ENCODE measurements at places on chromosomes 3 and 15.

DNA sequence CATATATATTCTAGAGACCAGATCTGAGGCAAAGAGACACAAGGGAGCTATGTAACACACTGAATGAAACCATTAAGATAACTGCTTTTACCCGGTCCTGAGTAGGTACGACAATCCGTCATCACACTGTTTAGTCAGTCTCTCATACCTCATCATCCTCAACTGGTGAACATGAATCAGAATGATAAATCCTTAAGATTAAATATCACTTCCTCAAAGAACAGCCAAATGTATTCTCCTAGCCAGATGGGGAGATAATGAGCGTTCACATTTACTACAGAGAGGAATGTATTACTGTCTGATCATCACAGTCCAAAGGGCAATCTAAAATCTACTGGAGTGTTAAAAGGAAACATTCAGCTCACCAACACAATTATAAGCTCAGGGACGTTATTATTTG, 319.4 kb upstream of the STAC start:
- DNase-seq = no peak

DNA sequence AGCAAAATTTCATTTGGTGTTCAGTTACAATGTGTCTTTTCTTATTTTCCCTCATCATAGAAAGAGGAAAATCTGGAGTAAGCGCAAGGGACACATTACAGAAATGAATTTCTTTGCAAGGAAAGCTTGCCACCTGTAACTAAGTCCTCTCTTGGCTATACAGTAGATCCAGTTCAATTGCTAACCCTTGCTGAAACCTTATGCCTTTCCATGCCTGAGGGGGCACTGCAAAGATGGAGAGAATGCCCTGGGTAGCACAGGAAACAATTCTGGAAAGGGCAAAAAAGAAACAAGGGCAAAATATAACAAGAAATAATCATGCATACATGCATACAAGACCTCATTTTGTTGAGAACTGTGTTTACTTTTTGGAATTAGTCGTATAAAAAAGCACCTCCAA, 4.3 kb downstream of the CADM2 start:
- DNase-seq = no peak

DNA sequence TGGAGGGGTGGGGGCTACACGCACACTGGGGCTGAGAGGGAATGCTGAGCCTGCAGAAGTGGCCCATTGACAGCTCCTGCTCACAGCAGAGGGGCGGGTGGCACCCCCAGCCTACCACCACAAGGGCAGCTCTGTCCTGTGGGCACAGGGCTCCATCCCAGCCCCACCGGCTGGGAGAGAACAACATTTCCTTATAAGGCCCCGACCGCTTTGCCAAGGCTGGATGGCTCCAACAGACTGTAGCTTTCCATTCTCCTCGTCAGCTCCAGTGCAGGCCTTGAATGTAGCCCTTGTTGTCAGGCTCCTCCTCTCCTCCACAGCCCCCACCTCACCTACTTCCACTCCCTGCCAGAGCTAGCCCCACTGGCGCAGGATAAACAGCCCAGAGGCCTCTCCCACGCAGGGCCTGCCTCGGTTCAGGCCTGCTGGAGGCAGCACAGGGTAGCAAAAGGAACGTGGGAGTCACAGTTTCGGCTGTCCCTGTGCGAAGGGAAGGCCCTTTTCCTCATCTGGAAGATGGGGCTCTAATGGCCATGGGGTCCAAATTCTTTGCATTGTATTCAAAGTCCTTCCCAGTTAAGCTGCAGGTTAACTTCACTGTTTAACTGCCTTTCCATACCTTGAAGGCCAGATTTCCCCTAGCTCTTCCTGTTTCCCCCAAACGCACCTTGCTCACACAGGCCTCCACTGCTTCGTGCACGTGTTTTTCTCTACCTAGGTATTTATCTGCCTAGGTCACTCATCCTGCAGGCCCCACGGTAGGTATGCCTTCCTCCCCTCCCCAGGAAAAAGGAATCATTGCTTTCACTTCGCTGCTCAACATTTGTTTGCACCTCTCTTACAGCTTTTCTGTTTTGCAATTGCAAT, 101.6 kb upstream of the LPP start:
- DNase-seq = no peak

GRCh38 chr3:177928172-177928873, 607.9 kb upstream of the KCNMB2 start:
- DNase-seq = no peak

All from NCI-H2081 treated with DMSO at 0.1 percent for 48 hours (cell line).